ENCODE measurements at places on chromosomes 1 and 21.

- DNase-seq = no peak
Observed at GRCh38 chr1:5955479-5955977, 36.7 kb downstream of the NPHP4 start.

- no peak for DNase-seq
Observed at GRCh38 chr1:230771773-230772354, 24.7 kb downstream of the CAPN9 start.

DNA sequence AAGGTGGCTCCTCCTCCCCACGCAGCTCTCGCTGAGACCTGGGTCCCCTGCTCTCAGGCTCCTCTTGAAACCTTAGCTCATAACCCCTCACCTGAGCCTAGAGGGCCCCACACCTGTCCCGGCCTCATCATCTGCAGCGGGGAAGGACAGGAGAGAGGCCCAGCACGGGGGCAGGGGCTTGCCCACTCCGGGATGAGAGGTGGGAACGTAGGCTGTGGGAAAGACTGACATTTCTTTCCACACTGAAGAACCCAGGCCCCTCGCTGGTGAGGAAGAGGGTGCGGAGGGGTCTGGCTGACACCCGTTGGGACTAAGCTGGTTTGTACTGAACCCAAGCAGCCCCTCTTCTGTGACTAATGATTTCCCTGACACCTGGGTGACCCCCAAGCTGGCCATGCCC, 14.0 kb upstream of the NES start:
- no peak for DNase-seq

DNA sequence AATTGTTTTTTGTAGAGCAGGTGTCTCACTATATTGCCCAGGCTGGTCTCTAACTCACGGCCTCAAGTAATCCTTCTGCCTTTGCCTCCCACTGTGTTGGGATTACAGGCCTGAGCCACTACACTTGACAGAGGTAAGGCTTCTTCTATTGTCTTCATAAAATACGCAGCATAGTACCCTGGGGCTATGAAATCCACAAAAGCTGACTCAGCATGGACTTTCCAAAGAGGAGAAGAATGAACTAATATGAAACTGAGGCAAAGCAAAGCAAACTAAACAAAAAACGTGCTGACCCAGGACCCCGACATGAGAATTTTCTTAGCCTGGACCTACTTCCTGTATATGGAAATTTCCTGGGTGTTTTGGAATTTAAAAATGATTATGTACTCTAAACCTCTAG, 18.5 kb upstream of the ATP13A2 start:
- DNase-seq = no peak

DNA sequence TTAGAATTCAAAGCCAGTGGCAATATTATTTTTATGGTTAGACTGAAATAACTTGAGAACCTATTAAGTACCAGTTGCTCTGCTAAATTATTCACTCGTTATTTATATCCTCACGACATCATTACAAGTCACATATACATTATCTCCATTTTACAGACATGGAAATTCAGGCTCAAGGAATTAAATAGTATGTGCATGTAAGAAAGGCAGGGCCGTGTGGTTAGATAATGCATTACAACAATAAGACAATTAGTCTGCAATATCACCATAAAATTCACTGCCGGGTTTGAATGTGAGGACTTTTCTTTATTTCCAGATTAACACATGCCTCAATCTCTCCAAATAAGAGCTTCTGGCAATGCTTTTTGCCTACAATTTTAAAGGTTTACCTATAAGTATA, 523.4 kb downstream of the PTBP2 start:
- DNase-seq = no peak

- DNase-seq = peak; percentile 93
Observed at GRCh38 chr1:67850611-67851075, 17.4 kb upstream of the GNG12 start.

DNA sequence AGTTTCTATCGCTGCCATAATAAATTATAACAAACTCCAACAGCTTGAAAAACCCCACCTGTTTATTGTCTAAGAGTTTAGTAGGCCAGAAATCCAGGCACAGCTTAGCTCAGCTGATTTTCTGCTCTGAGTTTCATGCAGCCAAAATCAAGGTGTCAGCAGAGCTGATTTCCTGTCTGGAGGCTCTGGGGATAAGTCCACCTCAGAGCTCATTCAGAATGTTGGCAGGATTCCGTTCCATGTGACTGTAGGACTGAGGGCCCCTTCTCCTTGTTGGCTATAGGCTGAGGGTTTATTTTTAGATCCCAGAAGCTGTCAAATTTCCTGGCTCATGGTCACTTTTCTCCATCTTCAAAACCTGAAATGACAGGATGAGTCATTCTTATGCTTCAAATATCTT, 91.6 kb upstream of the CHODL start:
- no peak for DNase-seq

DNA sequence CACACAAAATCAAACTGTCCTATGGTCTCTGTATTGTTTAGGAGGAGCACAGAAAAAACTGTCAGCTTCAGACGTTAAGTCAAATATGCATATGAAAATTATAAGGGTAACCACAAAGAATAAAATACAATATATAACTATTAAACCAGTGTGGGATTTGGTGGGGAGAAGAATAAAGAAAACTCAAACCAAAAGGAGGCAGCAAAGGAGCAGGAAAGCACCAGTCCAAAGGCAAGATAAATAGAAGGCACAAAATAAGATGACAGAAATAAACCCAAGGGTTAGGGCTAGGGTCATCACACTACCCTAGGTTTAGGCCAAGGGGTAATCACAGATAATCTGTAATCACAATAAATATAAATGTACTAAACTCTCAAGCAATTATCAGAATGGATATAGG, 32.8 kb downstream of the DLGAP3 start:
- DNase-seq = no peak

GRCh38 chr1:232932486-232933425, 17.7 kb upstream of the NTPCR start:
- no peak for DNase-seq
